ENCODE measurements at places on chromosomes 16 and 17.
A peak's percentile ranks its signal among the peaks of the same experiment; 100 is the strongest.

DNA sequence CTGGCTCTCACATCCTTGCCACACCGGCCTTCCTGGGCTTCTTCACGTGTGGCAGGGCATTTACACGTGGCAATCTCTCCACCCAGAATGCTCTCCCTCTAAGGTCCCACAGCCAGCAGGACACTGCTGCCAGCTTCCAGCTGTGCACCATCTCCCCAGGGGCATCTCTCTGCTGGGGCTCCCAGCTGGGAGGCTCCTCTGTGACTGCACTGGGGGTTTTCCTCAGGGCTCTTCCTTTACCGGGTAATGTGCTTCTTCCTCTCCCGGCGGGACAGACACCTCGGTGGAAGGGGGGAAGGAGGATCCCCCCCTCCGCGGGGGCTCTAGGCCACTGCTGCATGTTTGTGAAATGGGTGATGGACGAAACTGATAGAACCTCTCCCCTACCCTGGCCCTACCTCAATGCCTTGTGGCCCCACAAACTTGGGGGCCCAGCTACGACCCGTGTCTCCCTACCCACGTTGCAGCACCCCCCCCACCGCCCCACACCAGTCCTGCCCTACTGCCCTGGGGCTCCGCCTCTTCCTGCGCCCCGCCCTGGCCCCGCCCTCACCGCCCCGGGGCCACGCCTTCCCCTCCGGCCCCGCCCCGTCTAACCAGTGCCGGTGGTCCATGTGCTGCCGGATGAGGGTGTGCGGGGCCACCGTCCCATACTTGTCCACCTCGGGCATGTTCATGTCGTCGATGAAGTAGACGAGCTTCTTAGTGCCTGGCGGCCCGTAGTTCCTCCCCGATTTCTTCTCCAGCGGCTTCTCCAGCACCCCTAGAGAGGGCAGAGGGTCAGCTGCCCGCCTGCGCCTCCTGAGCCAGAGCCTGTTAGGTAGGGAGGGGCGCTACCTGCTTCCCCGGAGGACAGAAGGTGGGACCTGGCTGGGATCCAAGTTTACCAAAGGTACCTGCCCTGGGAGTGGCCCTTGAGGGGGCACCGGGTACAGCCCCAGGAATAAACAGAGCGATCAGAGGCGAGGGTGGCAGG is 92.6 kb downstream of the DNAH17 start:
- DNase-seq: peak; percentile 35

GRCh38 chr16:8620535-8620934 is 963 bp upstream of the METTL22 start:
- DNase-seq: no peak

DNA sequence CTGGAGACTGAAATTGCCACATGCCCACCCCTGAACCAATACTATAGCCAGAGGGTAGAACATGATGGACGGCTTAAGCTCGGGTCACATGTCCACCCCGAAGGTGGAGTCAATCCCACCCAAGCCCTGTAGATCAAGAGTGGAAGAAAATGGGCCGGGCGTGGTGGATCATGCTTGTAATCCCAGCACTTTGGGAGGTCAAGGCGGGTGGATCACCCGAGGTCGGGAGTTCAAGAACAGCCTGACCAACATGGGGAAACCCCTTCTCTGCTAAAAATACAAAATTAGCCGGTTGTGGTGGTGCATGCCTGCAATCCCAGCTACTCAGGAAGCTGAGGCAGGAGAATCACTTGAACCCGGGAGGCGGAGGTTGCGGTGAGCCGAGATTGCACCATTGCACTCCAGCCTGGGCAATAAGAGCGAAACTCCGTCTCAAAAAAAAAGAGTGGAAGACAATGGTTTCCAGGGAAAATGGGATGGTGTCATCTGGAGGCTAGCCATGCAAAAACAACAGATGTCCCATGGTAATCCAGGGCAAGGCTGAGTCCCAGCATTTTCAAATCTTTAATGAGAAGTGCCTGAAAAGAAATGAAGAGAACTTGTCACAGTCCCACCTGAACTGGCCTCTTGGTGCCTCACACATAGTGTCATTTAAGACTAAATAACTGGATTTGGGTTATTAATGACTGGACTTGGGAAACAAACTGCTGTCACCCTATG is 30.1 kb downstream of the CD300LF start:
- no peak for DNase-seq

DNA sequence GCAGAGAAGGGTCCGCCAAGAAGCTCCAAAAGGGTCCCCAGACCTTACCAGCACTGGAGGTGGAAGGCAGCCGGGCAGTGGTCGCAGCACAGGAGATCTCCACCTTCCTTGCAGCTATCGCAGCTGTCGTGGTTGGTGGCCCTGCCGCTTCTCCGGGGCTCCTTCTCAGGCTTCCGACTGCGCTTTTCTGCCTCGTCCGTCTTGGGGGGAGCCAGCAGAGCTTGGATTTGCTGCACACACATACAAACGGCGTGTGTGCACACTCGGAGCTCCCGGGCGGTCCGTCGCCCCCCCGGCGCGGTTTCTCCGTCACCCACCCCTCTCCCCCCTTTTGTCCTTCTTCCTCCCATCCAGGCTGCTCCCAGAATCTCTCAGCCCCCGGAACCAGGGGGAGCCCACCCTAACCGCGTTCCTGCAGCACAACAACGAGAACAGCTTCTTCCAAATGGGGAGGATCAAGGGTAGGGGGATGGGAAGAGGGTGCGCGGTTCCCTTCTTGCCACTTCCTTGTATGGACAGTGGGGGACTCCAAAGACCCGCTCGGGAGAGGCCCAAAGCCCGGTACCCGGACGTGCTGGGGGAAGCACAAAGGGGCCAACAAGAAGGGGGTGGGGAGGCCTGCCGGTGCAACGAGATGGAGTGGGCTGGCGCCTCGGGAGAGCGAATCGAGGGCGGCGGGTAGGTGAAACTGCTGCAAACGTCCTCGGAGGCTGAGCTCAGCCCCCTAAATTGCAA is 1.1 kb downstream of the PHF12 start:
- peak; percentile 21 for DNase-seq

- no peak for DNase-seq
These were observed 24.1 kb downstream of the PRKCA start for GRCh38 chr17:66326476-66327047.

DNA sequence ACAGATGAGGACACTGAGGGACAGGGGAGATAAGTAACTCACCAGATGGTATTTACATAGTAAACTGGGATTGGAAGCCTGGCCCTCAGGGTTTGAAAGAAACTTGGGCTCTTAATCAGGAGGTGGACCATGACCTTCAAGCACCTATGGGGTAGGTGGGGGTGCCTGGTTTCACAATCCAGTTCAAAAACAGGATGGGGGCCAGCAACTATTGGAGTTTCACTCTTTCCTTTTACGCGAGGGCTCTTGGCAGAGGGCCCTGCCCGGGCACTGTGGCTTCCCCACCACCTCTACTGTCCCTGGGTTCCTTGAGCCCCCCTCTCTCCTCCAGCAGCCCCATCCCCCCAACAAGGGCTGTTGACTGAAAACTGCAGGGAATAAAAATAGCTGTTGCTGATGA is 11.3 kb upstream of the PRR29 start:
- no peak for DNase-seq

GRCh38 chr16:26816266-26816665 is 250.5 kb upstream of the C16orf82 start:
- DNase-seq: no peak

- no peak for DNase-seq
These were observed 387.1 kb upstream of the TNRC6C start for GRCh38 chr17:77571155-77571981.

DNA sequence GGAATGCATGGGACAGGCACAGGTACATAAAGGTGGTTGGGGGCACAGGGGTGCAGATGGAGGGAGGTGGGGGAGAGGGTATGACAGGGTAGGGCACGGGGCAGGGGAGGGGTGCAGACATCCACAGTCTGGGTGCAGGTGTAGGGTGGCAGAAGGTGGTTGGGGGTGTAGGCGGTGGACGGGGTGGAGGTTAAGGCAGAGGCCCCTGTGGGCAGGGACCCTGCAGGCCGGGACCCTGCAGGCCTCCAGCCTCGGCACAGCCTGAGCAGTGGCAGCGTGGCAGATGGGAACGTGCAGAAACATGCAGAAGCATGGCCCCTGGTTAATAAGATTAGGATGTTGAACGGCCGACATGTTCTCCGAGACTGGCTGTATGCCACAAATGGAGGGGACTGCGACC is 115.2 kb downstream of the RBFOX3 start:
- DNase-seq: no peak

DNA sequence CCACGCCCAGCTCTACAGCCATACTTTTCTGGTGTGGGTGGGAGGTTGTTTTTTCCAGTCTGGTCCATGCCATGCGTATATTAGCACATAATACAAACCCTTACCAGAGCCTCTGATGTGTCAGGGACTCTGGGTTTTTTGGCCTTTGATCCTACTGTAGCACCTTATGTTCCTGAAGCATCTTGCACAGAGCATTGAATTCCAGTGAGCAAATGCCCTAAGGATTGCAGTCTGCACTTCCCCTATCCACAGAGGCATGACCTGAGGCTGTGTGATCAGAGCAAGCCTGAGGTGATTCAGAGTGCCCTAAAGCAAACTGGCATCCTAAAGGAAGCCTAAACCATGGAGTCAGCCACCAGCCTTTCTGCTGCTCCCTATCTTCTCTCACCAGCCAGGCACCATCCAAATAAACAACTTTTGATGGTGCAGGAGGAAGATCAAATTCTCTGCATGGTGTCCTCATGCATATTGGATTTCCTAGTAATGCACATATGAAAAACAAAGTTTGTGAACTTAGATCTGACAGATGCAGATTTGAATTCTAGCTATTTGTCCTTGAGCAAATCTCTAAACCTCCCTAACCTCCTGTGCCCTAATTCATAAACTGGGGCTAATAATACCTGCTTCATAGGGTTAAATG is 41.2 kb upstream of the HAS3 start:
- DNase-seq: no peak

DNA sequence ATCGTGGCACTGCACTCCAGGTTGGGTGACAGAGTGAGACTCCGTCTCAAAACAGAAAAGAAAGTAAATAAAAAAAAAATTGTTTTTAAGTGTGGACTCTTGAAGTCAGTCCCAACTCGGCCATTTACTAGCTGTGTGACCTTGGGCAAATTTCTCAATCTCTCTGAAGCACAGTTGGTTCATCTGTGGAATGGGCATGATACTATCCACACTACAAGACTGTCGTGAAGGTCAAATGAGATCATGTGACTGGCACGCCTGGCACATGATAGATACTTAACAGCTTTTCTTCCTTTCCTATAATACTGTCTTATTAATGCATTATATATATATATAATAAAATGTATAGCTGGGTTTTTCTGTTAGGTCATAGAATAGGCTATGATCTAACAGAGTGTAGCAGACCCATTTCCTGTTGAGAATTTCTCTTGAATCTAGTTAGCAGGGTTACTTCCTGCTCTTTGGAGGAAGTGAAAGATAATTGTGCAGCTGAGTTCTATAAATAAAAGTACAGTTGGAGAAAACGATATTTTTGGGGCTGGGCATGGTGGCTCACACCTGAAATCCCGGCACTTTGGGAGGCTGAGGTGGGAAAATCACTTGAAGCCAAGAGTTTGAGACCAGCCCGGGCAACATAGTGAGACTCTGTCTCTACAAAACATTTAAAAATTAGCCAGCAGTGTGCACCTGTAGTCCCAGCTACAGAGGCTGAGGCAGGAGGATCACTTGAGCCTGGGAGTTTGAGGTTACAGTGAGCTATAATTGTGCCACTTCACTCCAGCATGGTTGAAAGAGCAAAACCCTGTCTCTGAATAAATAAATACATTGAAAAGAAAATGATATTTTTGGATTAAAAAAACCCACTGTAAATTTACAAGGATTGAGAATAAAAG is 7.3 kb downstream of the MILR1 start:
- DNase-seq: no peak

GRCh38 chr16:22381392-22381791 is 7.0 kb upstream of the CDR2 start:
- no peak for DNase-seq

GRCh38 chr16:83953796-83954576 is 946 bp downstream of the OSGIN1 start:
- DNase-seq: no peak

DNA sequence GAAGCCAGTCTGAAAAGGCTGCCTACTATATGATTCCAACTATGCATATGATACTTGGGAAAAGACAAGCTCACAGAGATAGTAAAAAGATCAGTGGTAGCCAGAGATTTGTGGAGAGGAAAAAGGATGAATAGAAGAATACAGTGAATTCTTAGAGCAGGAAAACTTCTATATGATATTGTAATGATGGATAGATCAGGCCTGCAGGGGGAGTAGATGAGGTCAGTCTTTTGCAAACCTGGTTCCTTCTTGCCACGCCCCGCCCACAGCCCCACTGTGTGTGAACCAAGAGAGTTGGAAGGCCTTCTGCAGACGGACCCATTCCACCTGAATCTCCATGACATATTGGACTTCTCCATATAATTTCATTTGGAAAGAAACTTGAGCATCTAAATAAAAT is 761 bp upstream of the CCL8 start:
- DNase-seq: no peak

DNA sequence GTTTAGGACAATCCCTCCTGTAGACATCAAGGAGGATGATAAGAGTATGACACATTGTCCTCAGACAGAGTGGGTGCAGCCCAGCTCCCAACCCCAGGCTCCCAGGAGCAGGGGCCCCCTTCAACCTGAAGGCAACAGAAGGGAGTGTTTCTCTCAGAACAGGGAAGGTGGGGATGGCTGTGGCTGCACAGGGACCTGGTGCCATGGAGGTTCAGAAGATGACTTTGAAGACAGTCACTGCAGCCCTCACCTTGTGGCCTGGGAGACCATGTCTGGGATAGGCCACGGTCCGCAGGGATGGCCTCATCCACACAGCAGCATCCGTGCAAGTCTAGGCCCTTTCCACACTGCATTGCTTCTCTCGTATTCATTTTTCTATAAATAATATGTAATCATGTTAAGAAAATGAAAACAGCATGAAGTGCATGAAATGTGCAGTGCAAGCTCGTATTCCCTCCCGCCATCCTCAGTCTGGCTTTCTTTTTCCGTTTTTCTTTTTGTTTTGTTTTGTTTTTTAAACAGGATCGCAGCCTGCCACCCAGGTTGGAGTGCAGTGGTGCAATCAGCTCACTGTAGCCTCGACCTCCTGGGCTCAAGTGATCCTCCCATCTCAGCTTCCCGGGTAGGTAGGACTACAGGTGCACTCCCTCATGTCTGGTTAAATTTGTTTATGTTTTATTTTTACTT is 71.1 kb downstream of the METRNL start:
- DNase-seq: no peak

GRCh38 chr17:77237232-77238008 is 96.7 kb downstream of the SEC14L1 start:
- DNase-seq: no peak

GRCh38 chr16:79303959-79304387 is 296.6 kb downstream of the MAF start:
- no peak for DNase-seq

GRCh38 chr16:27625050-27625697 is 75.2 kb downstream of the KATNIP start:
- no peak for DNase-seq

- no peak for DNase-seq
These were observed 10.4 kb upstream of the GJD3 start for GRCh38 chr17:40374821-40375498.
